ENCODE measurements at places on chromosomes 13 and 19.
A peak's percentile ranks its signal among the peaks of the same experiment; 100 is the strongest.

DNA sequence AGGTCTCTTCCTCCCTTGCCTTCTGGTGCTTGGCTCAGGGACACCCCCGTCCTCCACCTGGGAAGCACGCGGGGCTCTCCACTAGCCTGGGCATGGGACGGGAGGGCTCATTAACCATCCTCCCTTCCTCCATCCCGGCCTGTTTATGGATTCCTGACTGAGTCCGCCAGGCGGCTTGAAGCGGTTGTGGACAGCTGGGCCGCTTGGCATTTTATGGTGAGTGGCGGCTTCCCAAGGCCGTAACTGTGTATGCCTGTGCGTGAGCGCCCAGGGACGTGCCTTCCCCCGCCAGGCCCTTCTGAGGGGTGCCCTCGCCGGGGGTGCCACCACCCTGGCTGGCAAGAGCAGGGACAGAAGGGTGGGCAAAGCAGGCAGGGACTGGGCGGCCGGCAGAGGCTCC, 202.8 kb downstream of the URI1 start:
- no peak for DNase-seq

DNA sequence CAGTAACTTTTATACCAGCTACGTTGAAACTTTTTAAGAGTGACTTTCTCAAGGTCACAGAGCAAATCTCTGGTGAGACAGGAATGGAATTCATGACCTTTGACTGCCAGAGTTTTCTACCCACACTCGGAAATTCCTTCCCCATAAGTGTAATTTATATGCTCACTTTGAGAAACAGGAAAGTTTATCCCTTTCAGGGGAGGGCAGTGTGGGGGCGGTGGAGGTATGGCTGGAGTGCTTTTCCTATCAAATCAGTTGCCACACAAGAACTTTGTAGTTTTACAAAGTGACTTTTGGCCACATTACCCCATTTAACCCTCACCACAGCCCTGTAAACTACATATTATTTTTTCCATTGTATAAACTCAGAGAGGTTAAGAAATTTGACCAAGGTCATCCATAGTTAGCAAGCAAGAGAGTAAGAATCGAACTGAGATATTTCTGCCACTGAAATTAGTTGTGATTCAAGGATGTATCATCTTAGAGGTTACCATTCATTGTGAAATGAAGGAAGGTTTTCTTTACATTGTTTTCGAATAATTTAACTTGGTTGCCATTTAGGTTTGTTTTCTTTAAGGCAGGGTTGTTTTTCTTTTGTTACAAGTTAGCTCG, 5.9 kb downstream of the KLF12 start:
- peak; percentile 83 for DNase-seq

DNA sequence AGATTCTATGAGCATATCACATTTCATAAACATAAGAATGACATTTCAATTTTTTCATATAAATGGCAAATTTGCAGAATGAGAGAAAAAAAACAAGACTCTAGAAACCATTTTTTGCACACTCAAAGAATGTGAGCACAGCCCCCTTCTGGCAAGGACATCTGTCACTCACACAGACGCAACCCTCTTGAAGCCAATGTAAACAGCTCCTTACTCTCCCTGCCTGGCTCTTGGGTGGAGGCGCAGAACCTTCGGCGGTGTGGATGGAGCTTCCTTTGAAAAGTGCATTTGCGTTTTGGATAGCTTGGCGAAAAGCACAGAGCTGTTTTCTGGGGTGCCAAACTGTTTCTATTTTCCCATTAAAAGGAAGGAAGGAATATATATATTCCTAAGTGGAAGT, 367.6 kb upstream of the TSHZ3 start:
- DNase-seq: no peak

DNA sequence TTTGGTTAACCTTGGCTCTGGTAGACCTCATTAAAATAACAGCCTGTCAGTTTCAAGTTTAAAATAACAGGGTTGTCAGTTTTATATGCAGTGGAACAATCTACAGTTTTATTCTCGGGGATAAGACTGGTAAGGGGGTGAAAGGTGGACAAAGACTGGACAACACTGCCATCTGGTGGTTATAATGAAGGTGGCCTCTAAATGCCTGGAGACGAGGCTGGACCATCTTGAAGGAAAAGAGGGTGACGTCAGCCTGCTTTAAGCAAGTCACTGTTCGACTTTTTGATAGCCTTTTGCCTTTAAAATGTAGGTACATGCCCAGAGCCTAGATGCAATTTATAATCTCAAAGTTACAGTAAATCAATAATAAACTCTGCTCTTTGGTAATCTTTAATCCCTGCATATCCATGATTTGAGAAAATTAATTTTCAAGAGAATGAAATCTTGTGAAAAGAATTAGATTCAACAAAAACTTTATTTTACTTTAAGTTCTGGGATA, 117.0 kb downstream of the DCT start:
- peak; percentile 96 for DNase-seq

GRCh38 chr13:64755961-64756360, 2474.2 kb downstream of the PCDH9 start:
- DNase-seq: no peak

- DNase-seq: peak; percentile 55
These were observed 43.0 kb upstream of the C13orf42 start for GRCh38 chr13:51154029-51154555.

DNA sequence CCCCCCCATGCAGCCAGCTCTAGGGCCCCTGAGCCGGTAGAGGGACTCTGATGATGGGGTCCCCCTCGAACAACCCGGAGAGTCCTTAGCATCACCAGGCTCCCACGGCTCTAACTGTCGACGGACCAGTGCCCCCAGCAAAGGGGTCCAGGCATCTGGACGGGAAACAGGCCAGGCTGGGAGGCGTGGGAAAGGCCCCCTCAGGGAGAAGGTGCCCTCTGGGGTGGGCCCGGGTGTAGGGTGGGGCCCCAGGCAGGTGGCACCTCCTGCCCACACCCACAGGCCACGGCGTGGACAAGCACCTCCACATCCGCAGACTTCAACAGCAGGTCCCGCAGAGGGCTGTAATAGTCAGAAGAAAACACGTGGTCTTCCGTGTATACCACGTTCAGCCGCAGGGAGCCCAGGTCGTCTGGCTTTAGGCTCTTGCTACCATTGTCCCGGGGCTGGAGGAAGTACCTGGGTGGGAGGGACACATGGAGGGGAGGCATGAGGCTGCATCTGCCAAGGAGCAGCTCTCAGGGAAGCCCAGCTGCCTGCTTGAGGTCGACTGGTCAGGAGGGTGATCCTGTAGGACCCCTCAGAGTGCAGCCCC, 44.7 kb upstream of the C13orf46 start:
- no peak for DNase-seq

DNA sequence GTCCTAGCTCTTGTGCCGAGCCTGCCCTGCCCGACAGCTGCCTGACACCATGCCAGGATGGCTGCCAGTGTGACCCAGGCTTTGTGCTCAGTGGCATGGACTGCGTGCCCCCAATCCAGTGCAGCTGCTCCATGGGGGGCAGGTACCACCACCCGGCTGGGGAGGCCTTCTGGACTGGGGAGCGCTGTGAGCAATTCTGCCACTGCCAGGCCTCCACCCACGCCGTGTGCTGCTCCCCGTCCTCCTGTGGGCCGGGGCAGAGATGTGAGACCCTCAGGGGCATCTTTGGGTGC, 9.4 kb upstream of the FXYD3 start:
- DNase-seq: no peak

DNA sequence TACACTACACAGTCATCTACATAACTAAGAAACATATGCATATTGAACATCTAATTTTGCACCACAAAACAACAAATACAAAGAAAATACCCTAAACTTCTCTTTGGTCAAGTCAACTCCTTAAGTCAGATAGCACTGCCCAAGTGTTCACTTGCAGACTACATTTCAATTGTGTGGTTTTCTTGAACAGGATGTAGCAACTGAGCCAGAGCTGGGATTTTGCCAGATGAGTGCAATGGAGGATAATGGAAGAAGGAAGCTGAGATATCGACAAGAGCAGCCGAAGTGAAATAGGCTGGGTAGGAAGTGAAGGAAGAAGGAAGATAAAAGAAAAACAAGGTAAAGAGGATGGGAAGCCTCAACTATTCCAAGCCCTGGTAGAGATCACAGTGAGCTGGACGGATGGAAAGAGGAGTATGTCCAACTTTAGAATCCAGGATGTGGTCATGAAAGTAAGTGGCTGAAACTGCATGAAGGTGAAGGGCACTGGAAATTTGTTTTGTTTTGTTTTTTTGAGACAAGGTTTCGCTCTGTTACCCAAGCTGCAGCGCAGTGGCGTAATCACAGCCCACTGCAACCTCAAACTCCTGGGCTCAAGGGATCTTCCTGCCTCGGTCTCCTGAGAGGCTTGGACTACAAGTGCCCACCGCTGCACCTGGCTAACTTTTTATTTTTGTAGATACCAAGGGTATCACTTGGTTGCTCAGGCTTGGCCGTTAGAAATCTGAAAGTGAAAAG, 15.0 kb downstream of the NUFIP1 start:
- peak; percentile 84 for DNase-seq

- peak; percentile 99 for DNase-seq
These were observed 9.3 kb downstream of the RPS9 start for GRCh38 chr19:54209811-54210494.

GRCh38 chr19:49070416-49070815, 2.1 kb downstream of the KCNA7 start:
- DNase-seq: no peak

DNA sequence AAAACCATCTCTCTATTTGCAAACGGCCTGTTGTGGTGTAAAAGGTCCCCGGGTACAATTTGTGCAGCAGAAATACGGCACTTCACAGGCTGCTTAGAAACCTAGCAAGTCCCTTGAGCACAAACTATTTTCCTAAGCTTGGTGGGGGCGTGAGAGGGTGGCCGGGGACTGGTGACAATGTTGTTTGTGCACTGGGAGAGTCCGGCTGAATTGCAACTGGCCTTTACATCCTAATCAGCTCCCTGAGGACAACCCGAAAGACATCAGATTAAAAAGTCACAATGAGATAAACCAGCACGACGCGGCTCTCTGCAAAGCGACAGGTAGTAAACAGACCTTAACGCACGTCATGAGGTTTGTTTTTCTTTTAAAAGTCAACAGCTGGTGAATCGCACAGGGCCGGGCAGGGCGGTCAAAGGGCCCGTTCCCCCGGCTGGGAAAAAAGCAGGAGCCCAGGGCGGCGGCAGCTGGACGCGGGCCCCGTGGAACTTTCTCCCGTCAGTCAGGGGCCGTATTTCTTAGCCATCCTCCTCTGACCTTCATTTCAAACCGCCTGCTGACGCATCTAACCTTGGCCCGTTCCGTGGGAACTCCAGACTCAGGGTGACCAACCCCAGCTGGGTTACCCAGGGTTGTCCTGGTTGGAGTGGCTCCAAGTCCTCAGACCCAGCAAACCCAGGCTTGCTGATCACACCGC, 112.3 kb downstream of the GADD45B start:
- DNase-seq: peak; percentile 85

DNA sequence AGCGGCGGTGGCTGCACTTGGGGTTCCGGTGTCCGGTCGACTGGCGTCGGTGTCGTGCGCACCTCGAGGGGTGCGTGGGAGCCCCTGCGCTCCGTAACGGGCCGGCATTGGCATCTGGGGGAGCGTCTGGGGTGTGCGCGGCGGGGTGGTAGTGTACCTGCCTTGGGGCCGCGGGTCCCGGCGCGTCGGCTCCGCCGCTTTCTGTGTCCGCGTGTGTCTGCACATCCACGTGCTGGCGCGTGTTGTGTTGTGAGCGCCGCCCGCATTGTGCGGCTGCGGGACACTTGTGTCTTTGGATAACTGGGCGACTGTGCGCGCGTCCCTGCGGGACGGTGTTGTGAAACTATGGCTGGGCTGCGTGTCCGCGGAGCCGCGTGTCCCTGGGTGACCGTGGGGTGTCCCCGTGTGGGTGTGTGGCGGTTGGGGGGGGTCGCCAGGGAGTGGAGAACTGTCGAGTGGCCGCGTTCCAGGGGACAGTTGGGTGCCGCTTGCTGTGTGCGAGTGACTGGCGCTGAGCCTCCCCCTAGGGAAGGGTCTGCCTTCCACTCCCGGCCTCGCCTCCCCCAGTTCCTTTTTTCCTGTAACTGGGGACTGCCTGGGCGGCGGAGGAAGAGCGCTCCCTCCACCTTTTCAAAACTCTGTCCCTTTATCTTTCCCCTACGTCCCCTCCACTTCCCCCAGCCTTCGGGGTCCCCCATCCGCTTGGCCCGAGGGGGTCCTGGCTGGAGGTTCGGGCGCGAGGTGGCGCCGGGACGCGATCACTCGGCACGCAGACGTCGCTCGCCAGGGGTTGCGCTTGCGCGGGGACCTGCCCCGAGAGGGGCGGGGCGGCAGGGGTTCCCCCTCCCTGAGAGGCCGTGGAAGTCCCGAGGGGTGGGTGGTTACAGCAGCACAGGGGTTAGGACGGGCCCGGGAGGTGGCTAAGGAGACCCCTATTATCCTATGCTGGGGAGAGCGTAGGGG, 5.7 kb upstream of the NFIC start:
- DNase-seq: no peak
